Stimulated activated CD8-positive, alpha-beta memory T cell treated with anti-CD3 and anti-CD28 coated beads, Interleukin-7, amount 100 ng/mL, for 4 hours (primary cell): ENCODE measurements at places on chromosomes 12 and 14.

GRCh38 chr12:76634133-76634532 is 74.6 kb upstream of the OSBPL8 start:
- no peak for DNase-seq

- no peak for DNase-seq
Measured at GRCh38 chr14:64698903-64699302, 5.3 kb upstream of the PLEKHG3 start.

GRCh38 chr12:31227401-31227981 is 98.5 kb downstream of the SINHCAF start:
- no peak for DNase-seq

GRCh38 chr14:59417311-59417710 is 47.9 kb downstream of the GPR135 start:
- no peak for DNase-seq

DNA sequence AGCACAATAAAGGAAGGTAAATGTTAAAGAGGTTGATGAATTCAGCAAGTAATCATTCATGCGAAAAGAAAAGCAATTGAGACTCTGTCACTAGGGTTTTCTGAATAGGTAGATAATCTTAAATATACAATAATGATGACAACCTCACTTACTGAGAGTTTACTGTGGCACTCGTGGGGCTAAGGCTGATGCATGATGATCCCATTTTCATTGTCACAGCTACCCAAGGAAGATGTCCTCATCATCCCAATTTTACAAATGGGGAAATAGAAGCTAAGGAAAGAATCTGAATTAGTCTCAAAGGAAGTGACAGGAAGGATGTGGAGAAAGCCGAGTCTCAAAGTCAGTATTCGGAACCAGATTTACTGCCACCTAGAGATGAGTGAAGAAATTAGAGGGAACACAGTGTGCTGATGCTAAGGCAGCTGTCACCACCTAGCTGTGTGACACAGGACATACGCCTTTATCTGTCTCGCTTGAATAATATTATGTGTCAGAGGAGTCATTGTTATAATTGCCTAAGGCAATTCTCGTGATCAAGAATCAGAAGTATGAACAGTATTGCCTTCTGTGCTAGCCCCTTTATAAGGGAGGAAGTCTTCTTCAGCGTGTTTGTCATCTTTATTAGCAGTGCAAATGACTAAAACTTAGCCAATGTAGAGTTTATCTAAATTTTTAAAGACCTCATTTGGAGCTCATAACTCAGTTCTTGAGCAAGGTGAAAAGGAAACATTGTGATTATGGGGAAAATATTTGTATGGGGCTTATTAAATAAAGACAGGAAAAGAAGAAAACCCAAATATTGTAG is 63.2 kb downstream of the ERGIC2 start:
- DNase-seq: peak; percentile 17

- DNase-seq: no peak
Measured at GRCh38 chr12:116552773-116553373, 6.3 kb upstream of the MAP1LC3B2 start.

- DNase-seq: no peak
Measured at GRCh38 chr14:76782885-76783566, 21.8 kb downstream of the VASH1 start.

DNA sequence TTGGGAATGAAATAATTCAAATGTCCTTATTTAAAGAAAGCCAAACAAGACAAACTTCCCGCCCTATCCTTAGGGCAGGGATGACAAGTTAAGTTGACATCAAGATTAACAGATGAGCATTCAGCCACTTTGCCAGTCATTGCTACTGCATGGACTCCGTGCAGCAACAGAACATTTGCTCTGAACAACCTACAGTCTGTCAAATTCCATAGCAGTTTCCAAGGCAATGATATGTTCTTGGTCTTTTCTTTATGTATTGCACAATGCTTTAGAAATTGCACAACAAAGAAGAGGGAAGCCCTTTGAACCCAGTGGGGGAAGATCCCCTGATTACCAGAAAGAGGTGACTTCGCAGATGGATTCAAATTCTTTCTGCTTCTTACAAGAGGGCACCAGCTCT is 269.8 kb downstream of the BCAT1 start:
- no peak for DNase-seq

DNA sequence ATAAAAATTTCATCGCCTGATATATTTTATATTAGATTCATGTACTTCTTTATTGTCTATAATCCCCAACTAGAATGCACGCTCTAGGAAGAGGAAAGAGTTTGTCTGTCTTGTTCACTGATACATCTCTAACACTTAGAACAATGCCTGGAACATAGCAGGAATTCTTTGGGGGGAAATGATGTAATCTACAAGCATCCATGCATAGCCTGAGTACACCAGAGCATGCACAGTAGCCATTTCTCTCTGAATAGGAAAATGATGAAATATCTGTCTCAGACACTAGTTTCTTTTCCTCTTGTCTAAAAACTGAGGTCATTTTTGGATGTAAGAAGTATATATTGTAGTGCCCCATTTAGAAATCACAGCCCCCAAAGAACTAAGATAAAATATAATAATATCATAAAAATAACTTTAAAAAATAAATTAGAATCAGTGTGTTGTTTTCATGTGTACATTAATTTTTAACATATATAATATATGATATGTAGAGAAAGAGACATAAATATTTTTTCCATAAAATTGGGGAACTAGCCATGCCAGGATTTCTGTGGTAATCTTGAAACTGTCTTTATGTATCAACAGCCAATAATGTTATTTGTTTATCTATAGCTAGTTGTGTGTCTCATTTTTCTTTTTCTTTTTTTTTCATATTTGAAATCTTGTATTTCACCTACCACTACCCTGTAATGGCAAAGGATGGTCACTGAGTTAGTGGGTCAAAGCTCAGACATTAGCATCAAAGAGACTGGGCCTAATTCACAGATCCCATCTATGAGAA is 155.6 kb upstream of the TMCC3 start:
- DNase-seq: no peak

- DNase-seq: no peak
Measured at GRCh38 chr14:69763761-69764510, 3.0 kb upstream of the SRSF5 start.

DNA sequence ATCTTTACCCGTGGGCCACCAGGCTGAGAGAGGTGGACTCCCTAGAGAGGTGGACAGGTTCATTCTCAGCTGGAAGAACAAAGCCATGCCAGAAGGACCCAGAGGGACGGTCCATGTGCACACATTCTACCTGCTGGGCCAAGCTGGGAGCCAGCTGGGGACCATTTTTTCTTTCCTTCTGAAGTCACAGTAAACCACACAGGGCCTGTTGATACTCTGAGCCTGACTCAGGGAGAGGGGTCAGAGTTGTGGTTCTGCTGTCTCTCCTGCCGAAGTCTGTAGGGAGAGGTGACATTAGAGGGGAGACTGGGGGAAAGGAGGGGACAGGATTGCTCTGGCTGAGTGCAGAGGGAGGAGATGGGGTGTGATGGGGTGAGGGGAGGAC is 148.6 kb downstream of the TSPAN9 start:
- no peak for DNase-seq

DNA sequence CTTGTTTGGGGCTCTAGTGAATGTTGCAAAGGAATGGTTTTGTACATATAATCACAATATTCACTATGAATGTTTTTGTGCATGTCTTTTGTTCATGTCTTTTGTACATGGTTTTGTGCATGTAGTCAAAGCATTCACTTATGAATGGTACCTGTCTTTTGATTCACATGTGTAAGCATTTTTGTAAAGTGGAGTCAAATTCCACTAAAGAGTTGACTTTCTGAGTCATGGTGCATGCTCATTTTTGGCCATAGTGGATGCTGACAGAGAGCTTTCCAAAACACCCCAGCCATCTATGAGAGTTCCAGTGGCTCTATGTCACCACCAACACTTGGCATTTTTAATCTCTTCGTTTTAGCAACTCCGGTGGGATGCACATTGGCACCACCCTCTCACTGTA is 1185.9 kb upstream of the TMEM132C start:
- DNase-seq: no peak

DNA sequence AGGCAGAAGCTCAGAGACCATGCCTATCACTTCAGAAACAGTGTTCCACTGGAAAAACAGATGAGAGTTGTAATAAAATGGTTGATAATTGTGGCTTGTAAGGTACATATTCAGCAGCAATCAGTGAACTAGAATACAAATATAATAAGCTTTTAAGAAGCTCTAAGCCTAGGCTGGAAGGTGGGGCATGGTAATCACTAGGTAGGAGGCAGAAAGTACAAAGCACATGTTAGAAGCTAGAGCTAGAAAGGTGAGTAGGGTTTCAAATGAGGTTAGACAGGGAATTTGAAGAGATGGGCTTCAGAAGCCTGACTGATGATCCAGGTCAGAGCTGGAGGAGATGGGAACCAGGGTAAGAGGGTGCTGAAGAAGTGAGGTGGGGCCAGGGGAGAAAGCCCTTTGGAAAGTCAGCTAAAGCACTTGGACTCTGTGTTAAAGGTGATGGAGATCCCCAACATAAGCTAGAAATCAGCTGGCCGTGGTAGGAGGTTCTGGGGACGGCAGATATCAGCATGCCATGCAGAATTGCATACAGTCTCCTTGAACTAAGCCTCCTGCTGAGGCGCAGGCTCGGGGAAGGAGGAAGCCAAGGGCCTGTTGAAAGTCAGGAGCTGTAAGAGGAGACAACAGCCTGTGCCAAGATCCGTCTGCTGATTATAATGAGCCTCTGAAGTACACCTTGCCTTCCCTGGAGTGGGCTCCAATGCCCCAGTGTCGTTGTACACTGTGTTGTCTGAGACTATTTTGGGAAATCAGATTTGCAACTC is 659.4 kb downstream of the BCL11B start:
- DNase-seq: no peak

GRCh38 chr14:53006931-53007562 is 56.2 kb upstream of the FERMT2 start:
- no peak for DNase-seq

GRCh38 chr12:63313139-63313538 is 162.1 kb upstream of the AVPR1A start:
- DNase-seq: no peak

DNA sequence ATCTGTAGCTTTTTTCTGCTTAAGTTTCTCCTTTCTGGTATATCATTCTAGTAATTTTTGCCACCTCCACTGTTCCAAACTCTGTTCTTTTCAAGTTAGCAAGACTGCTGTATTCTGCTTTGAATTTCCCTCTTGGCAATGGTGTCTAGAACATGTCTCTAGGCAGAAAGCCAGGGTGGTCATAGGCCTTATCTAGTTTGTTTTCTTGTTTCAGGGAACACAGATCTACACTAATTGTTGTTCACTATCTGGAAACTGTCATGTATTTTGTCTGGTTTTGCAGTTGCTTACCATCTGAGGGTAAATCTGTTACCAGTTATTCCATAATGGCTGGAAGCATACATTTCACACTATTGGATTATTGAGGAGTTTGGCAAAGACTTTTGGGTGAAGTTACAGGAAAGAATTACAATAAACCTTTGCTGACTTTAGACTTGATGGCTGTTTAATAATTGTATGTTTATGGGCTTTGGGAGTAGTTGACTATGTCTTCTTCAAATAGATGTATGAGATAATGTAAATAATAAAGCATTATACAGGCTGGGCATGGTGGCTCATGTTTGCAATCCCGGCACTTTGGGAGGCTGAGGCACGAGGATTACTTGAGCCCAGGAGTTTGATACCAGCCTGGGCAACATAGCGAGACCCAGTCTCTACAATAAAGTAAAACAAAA is 41.4 kb downstream of the FUT8 start:
- DNase-seq: no peak

- no peak for DNase-seq
Measured at GRCh38 chr14:65412856-65413738, 567 bp downstream of the FUT8 start.

DNA sequence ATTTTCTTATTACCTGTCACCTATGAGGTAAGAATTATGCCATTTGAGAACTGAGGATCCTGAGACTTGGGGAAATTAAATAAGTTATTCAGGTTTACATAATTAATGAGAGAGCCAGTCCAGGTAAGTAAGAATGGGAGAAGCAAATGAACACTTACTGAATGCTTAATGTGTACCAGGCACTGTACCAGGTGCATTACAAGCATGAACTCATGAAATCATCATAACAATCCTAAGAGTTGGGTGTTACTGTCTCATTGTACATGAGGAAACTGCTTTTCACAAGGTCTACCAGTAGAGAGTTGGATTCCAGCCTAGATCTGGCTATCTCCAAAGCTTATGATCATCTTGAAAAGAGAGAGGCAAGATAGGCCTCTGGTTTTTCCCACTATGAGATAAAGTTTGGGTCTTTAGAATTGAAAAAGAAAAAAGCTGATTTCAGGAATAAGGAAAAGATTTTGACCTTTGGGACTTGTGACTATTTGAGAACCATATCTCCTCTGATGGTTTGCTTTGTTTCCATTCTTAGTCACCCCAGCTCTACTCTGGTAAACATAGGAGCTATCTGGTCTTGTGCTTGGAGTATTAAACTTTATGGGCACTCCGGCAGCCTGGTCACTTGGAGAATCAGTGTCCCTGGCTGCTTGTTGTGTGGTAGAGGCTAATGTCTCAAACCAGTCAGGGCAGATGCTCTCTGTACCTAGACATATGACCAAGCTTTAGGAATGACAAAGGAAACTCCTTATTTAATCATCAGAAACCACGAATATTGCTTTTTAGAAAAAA is 48.0 kb downstream of the PTHLH start:
- DNase-seq: no peak

GRCh38 chr12:51409846-51410245 is 14.8 kb upstream of the SLC4A8 start:
- no peak for DNase-seq

DNA sequence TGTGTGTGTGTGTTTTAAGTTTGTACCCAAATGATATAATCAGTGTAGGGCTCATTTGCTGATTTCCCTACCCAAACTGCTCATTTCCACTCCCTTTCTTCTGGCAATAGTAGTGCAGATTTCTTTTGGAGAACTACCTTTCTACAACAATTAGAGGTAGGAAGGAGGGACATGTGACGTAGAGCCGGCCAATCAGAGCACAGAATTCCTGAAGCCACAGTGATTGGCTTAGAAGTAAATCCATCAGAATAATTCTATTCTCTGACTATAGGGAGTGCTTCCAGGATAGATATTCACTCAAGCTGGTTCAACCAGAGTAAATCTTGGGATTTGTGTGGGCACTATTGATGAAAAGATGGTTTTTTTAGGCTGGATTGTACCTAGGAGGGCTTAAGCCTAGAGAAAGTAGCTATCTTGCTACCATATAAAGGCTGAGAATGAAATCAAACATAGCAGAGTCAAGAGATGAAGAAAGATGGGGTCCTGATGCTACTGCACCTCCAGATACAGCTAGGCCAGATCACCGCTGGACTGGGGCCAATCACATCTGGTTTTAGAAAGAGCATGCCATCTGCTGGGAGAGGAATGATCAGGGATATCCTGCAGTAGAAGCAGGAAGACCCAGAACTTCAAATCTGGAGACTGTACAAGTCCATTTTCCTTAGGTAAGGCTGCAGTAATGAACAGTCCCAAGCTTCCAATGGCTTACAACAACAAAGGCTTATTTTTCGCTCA is 54.1 kb upstream of the NUAK1 start:
- no peak for DNase-seq

GRCh38 chr14:51908086-51908485 is 47.7 kb downstream of the GNG2 start:
- DNase-seq: no peak

- no peak for DNase-seq
Measured at GRCh38 chr12:31263661-31264060, 62.3 kb downstream of the SINHCAF start.

GRCh38 chr12:62912644-62913043 is 22.3 kb downstream of the PPM1H start:
- no peak for DNase-seq
